ENCODE measurements at places on chromosomes 2 and 18.

- DNase-seq, result no peak
These were observed 25.3 kb upstream of the SEMA4C start for GRCh38 chr2:96895032-96895745.

DNA sequence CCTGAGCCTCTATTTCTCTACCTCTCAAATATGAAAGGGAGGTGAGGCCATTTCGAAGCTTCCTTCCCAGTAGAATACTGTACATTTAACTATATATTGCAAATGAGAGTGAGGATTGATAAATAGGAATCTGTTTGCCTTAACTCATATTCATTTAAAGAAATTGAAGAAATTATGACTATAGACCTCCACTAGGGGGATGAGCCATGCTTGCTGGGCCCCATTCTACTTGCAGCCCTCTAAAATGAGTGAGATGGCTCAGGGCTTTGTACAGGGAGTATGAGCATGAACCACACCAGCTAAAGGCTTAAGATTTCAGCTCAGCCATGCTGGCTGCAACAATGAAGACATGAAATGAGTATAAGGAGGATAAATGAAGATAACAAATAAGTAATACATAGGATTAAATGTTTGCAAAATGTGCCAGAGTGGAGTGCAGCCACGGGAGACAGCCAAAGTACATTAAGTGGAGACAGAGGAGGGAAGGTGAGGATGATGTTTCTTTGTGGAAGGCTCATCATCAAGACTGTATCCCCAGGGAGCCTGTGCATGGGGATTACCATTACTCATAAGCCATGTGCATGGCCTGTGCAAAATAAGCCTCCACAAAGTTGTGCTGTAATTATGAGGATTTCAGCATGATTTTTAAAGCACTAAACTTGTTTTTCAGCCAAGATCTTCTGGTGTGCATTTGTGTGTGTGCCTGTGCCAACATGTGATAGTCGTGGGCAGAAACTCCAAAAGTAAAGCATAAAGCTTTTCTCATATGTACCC, 300.8 kb downstream of the CNTNAP5 start:
- no peak for DNase-seq

DNA sequence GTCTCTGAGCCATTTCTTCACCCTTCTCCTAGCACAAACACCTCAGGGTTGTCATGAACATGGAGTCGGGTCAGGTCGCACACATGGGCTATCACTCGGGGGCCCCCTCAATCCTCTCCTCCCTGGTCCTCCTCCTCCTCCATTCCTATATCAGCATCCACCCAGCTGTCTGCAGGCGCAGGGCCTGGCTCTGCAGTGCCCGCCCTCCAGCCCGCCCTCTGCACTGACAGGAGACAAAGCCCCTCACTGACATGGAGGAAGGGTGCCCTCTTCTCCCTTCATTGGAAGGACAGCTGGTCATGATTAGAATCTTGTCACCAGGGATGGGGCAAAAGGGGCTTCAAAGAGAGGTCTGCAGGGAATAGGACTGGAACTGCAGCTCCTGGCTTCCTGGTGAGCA, 21.7 kb downstream of the HS1BP3 start:
- no peak for DNase-seq

GRCh38 chr2:135586148-135586547, 54.9 kb downstream of the R3HDM1 start:
- no peak for DNase-seq

GRCh38 chr2:122710049-122710448, 954.6 kb downstream of the TSN start:
- no peak for DNase-seq

DNA sequence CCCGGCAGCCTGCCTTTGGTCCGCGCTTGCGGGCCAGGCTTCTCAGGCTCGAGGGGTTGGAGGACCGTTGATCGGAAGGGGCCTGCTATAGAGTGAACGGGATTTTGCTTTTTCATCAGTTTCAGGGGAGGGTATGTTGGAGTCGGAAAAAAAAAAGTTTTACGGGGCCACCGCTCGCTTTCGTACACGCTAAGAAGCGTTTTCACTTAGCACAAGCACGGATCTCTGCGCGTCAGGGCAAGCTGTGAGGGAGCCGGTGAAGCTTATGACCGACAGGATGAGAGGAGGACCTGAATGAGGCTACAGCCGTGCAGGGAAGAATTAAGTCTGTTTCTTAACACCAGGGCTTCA, 443 bp downstream of the CPSF3 start:
- DNase-seq, result no peak

GRCh38 chr2:193963472-193964119, 1693.4 kb upstream of the SLC39A10 start:
- no peak for DNase-seq

DNA sequence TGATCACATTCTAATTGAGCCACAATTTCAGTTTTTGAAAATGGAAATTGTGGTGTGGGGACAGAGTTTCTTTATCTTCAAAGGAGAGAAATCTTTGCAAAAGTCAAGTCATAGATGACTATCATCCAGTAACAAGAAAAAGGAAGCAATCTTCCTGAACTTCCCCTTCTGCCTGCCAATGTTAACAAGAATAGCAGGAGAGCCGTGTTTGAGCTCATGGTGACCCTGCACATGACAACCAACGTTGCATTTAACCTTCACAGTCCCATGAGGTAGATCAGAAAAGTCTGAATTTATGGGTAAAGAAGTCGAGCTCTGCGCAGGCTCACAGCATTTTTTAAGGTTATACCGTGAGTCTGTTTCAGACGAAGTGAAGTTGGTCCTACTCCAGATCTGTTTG, 454.9 kb downstream of the LPIN1 start:
- DNase-seq, result no peak

DNA sequence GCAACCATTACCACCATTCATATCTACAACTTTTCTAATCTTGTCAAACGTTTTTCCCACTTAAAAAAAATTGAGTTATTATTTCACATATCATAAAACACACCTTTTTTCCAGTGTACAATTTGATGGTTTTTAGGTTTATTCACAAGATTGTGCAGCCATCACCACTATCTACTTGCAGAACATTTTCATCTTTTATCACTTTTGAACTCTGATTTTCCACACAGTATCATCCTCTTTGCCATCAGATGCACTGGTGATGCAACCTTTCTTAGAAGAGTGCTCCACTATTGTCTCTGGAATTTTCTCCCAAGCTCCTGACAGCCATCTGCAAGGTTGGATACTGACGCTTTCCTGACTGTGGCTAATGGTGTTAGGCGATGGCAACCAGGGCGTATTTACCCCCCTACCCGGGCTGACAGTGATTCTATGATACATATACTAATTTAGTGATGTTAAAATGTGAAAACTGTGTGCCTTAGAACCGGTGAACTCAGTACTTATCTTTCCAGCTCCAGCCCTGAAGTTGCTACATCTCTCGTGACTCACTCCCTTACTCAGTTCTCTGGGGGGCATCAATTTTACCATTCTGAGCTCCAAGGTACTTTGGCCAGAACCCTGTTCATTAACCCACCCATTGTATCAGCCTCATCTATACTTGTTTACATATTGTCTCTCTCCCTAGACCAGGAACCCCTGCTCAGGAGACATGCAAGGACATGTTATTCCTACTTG, 105.4 kb upstream of the SPRED2 start:
- no peak for DNase-seq

DNA sequence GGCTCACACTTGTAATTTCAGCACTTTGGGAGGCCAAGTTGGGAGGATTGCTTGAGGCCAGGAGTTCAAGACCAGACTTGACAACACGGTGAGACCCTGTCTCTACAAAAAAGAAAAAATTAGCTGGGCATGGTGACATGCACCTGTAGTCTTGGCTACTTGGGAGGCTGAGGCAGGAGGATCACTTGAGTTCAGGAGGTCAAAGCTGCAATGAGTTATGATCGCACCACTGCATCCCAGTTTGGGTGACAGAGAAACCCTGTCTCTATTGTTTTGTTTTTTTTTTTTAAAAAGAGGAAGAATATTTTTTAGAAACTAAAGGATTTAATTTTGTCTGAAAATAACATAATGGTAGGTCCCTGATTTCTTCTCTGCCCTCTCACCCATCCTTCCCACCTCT, 79.4 kb upstream of the TMEM200C start:
- no peak for DNase-seq

DNA sequence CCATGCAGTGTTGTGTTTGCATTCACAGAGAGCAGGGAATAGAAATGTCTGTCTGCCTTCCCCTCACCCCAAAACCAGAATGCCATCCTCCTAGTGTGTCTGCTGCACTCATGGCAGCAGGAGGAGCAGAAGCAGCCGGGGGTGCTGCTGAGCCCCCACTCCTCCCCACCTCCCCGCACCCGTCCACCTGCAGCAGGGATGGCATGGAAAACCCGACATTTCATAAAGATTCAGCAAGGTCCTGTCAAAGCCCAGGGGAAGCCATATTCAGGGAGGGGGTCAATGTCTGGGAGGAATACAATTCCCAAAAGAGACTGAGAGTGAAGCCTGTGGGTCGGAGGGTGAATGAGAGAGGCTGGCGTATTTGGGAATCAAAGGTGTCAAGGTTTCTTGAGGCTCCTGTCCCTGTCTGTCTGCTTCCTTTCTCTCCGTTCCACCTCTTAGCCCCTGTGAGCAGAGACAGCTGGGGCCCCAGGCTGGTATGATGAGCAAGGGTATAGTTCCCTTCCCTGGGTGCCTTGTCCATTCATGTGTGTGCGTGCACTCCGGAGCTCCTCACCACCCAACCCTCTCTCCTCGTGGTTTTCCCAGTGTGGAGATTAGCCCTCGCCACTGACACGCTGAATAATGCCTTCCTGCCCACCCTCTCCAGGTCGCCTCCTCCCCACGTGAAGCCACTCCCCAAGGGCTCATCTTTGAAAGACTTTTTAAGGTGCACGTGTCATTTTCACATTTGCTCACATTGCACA, 133.5 kb upstream of the ZNF236 start:
- DNase-seq, result no peak

DNA sequence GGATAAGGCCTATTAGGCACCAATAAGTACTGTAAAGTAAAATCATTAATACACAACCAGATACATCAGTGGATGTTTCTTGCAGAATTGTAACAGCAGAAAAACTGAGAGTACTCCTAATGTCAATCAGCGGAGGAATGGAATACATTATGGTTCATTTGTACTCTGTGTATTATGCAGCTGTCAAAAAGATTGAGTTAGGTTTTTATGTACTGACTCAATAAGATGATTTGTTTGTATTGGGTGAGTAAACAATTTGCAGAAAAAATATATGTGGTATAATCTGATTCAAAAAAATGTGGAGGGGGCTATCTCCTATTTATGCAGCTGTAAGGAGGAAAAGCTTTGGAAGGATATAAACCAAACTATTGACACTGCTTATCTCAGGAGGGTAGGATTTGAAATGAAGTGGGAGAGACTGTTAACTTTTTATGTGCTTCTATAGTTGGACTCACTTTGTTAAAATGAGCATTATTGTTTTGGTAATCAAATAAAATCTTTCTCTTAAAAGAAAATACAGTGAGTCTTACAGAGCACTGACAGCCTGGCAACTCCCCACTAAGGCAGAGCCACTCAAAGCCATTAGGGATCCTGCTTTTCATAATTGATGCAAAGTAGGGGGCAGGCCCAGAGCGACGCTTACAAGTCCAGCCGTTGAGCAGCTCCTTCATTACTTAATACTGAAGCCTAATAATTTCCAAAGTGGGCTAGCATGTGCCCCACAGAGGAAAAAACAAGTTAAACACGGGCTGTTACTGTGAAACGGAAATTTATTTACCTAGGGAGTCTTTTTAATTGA, 168.8 kb downstream of the PHLPP1 start:
- no peak for DNase-seq

GRCh38 chr2:203891474-203891873, 23.9 kb downstream of the CTLA4 start:
- no peak for DNase-seq

DNA sequence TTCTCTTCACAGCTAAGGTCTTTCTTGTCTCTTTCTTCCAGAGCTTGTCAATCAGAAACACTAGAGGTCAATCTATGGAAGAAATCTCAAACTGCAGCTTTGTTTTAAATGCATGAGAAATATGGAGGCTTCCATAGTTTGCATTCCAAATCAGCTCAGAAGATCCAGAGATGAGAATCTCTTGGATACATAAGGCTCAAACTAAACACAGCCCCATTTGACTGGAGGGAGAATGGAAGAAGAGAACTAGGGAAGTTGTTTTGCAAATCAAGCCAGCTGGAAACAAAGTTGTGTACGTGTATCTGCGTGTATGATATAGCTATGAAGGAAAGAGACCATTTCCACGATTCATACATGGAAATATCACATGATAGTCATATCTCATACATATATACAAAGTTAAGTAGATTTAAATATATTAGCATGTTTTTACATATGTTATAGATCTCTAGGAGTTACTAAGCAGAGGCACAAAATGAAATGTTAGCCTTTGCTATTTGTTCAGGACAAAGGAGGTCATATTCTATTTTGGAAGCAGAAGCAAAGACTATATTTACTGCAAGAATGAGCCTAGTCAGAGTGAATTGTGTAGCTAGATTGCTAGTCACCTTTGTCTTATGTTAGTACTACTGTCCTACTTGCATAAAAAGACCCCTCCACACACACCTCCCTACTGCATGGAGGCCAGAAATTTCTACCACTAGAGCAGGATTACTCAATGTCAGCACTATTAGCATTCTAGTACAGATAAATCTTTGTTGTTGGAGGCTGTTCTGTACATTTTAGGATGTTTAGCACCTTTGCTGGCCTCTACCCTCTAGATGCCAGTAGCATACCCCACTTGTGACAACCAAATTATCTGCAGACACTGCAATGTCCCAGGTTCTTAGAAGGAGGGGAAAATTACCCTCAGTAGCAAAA, 303.5 kb upstream of the CHAC2 start:
- DNase-seq, result no peak

GRCh38 chr2:64036034-64036705, 16.9 kb upstream of the VPS54 start:
- DNase-seq, result peak; percentile 18

- no peak for DNase-seq
These were observed 79.1 kb upstream of the KLHL14 start for GRCh38 chr18:32851936-32852335.

- DNase-seq, result no peak
These were observed 105.4 kb downstream of the KCNH7 start for GRCh38 chr2:162732946-162733698.

DNA sequence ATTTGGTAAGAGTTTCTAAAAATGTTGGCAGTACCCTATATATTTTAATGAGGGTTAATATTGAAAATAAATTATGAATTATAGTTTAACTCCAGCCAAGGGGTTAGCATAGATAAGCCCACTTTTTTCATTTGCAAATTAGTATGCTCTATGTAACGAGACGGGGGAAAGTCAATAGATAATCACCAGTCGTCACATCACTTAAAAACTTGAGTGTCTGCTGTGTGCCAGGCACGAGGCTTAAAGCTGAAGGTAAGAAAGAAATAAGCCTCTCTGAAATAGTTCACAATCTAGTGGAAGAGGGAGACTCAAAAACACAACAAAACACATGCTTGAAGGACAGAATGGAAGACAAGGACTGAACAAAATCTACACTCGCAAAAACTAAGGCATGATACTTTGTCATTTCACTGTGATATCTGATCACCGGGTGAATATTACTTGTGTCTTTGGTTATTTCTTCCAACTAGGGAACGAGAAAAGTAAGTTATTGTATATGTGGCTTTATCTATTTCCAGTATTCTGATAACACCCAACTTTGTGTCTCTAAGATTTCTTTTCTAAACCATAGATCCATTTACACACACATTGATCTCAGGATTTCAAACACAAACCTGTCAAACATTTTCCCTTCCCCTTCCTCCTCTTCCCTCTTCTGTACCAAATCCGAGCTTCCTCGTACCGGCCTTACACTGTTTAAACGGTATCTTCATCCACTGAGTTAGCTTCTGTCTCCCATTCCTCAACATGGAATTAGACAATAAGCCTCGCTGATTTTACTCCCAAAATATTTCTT, 199.1 kb downstream of the PIEZO2 start:
- DNase-seq, result no peak

- no peak for DNase-seq
These were observed 2.4 kb downstream of the FHL2 start for GRCh38 chr2:105396254-105397024.
